ENCODE measurements at places on chromosomes 12 and 14.

DNA sequence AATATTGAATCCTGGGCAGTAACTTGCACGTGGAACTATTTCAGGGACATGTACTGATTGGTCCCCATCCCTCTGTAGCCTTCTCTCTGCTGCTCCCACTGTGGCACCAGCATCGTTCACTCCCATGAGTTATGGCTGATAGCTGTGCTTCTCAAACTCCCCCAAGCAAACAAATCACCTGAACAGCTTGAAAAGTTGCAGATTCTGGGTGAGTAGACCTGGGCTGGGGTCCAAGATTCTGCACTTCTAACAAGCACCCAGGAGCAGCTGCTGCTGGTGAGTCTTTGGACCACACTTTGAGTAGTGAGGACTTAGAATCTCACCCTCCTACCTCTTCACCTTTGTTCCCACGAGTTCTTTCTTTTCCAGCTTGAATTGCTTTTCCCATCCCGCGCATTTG lies 49.4 kb upstream of the ZFP36L1 start:
- no peak for DNase-seq

GRCh38 chr14:28102814-28103213 lies 663.8 kb upstream of the FOXG1 start:
- no peak for DNase-seq

DNA sequence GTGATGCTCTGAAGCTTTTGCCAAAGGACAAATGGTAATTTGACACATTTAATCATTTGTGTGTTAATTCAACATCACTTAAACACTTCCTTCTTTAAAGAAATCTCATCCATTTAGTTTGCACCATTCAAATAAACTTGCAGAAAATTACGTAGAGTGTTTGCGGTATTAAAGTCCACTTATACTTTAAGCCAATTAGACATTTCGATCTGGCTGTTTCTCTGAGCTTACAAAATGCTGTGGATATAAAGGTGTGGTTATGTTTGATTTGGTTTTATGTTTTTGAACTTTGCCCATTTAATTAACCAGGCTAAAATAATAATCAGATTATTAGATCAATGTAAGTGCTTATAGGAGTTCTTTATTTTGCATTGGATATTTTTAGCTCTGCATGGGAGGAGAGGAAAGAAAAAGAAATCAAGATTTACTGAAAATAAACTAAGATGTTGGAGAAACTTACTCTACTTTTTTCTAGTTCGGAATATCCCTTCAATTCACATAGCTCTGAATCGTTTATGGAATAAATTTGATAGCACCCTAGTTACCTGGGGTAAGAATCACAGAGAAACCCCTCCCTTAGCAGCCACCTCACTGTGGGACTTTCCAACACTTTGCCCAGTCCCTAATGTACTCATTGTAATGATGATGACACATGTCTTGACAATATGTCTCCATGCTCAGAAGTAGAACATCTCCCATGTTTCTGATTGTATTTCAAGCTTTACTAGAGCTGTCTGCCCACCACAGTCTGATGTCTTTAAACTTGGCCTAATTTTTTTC lies 268.0 kb downstream of the BTG1 start:
- peak; percentile 7 for DNase-seq

- DNase-seq = no peak
These were observed 4.3 kb downstream of the SLC2A14 start for GRCh38 chr12:7868391-7868790.

GRCh38 chr12:13362260-13362841 lies 165.8 kb downstream of the EMP1 start:
- DNase-seq = peak; percentile 47

DNA sequence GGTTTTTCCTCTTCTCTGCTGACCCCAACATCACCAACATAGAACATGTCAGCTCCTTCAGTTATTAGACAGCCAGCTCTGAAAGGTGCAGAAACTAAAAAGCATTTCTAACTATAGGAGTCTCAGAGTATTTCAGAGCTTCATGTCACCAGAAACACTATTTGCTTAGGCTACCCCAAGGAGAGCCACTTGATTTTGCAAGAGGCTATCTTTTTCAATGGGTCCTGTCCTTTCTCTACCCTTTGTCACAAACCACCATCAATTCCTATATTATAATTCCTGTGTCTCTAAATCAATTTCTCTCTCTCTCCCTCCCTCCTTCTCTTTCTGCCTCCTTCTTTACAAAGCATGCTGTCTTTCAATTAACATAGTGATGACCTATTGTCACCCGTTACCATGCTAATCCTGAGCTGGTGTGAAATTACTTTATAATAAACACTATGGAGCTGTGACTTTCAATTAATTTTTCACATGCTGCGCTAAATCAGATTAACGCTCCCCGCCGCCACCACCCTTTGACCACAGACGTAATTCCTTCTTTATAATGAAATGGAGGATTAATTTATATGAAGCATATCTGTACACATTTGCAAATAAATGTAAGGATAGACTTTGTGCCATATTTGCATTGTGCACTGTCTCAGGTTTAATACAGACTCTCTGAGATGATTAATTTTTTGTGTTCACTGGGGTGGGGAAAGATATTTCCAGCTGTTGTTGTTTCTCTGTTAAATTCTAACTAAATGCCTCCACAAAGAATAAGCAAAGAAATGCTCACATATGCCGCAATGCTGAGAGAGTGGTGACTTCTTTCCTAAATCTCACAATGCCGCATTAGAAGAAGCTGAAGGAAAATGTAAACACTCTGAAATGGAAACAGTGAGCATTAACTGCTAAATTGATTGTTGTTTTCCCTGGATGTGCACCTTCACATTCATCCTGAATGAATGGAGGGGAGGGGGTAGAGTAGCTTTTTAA lies 418.6 kb downstream of the PDZRN4 start:
- no peak for DNase-seq

DNA sequence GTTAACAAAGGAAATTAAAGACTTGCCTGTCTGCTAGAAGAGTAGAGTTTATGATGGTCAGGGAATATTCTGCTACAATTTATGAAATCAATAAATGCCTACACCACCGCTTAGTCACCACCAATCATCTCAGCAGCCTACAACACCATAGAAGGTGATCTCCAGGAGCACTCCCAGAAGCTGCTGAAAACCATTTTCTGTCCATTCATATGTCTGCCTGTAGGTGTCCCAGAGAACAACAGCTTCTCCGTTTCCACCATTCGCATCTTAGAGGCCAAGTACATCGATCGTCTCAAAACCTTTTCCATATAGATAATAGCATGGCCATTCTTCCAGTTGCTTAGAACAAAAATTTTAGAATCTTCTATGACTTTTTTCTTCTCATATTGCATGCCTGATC lies 303.4 kb downstream of the KCNC2 start:
- no peak for DNase-seq

GRCh38 chr12:16692099-16692498 lies 86.1 kb upstream of the LMO3 start:
- no peak for DNase-seq

GRCh38 chr12:48183091-48183875 lies at the start of gene CCDC184:
Gene CCDC184 (plus strand): TSS chr12:48183644. CDS start chr12:48184123, 479 bp downstream.
- no peak for DNase-seq

DNA sequence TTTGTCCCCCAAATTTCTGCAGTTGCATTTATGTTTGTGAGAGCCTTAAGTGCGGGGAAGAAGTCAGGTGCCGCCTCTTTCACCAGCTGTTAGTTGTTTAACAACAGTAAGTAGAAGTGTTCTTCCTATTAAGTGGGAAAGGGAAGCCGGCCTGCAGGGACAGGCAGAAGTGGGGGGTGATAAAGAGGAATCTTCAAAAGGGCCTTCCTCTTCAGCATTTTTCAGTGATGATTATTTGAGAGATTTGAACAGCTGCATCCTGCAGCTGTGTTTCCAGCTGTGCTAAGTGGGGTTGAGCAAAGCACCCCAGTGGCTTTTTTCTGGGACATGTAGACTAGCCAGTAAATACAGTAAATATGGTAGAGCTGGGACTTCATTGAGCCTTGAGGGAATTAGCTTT lies 32.1 kb upstream of the SLC38A1 start:
- DNase-seq = no peak

DNA sequence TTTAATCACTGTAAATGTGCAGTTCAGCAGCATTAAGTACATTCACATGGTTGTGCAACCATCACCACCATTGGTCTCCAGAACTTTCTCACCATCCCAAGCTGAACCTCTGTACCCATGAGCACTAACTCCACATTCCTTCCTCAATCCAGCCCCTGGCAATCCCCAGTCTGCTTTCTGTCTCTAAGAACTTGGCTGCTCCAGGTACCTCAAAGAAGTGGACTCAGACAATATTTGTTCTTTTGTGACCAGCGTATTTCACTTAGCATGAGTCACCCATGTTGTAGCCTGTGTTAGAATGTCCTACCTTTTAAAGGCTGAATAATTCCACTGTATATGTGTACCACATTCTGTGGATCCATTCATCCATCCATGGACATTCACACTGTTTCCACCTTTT lies 64.6 kb downstream of the SLC24A4 start:
- no peak for DNase-seq

DNA sequence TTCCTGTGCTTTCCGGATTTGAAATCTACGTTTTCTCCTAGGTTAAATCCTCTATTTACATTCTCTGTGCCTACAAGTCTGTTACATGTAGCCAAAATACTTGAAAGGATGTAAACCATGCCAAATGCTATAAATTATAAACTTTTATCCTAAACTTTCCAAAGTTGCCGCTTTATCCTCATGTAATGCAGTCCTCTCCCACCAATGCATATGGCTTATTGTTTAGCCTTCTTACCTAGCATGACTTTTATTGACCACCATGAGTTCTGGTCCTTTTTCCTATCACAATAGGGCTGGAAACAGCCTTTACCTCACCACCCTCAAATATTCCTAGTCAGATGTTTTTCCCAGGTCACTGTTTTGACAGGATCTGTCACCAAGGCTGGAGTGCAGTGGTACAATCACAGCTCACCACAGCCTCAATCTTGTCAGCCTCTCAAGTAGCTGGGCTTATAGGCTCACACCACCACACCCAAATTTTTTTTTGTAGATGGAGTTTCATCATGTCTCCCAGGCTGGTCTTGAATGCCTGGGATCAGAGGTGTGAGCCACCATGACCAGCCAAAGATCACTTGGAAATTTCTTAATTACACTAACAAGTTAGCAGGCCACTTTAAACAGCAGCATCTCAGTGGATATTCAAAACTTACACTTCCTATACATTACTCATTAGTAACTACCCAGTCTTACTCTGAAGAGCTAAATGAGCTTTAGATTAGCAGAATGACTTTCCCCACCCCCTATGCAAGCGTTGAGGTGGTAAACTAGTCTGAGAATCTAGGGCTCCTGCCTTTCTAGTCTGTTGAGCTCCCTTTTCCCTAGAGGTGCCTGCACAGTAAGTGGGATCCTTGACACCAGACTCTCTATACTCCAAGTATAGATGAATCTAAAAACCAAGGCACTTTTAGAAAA lies 4.1 kb downstream of the TUBA1B start:
- DNase-seq = no peak

DNA sequence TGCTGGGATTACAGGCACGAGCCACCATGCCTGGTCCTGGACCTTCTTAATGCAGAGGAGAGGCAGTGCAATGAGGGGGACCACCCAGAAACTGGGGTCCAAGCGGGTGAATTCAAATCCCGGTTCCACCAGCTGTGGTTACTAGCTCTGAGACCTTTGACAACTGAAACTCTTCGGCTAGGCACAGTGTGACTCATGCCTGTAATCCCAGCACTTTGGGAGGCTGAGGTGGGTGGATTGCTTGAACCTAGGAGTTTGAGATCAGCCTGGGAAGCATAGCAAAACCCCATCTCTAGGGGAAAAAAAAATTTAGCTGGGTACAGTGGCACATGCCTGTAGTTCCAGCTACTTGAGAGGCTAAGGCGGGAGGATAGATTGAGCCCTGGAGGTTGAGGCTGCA lies 5.0 kb upstream of the CD4 start:
- DNase-seq = no peak

DNA sequence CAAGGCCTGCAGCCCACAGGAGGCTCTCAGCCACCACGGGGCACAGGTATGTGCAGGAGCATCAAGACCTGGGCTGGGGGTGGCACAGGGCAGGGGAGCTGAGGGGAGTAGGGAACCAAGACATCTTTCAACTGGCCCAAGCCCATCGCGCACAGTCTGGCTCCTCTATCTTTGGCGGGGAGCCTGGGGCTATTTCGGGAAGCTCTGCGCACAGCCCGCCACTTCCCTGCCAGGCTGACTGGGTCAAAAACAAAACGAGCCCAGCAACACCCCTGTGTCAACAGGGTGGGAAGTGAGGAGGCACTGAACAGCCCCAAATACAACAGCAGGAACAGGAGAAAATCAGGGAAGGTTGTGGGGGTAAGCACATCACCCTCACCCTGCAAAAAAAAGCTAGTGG lies 83.9 kb downstream of the ARL6IP4 start:
- no peak for DNase-seq

GRCh38 chr14:99185436-99186068 lies 86.4 kb downstream of the BCL11B start:
- no peak for DNase-seq

DNA sequence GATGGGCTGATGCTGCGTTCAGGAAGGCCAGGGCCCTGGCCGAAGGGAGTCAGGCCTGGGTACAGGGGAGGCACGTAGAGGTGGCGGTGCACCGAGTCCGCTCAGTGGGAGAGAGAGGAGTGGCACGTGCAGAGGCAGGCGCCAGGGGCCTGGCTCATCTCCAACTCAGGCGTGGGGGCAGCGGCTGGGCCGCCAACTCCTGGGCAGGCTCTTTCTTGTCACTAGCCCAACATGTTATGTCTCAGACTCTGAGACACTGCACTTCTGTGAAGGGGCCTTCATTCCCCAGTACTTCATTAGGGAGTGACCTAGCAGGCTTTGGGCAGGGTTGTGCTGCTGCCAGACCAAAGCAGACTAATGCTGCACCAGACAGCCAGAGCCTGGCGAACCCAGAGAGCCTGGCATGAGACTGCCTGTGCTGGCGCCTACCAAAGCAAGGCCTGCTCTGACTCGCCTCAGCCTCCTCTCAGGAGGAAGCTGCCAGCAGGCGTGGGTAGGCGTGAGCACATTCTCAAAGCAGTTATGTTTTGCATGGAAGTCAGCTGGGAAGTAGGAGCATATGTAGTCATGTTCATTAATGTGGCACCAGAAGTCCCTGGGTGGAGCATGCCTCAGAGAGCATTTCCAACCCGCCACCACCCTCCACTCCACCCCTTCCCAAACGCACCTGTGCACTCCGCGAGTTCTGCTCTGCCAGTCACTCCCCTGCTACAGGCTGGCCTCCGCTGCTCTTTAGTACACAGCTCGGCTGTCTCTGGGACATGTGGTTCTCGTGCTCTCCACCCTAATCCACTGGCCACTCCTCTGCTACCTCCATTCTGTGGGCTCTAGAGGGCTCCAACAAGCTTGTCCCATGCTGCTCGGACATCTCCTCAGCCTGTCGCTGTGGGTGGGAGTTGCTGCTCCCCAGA lies 9.7 kb downstream of the CKB start:
- DNase-seq = no peak

GRCh38 chr12:11433664-11434063 lies 38.3 kb upstream of the PRB2 start:
- no peak for DNase-seq

DNA sequence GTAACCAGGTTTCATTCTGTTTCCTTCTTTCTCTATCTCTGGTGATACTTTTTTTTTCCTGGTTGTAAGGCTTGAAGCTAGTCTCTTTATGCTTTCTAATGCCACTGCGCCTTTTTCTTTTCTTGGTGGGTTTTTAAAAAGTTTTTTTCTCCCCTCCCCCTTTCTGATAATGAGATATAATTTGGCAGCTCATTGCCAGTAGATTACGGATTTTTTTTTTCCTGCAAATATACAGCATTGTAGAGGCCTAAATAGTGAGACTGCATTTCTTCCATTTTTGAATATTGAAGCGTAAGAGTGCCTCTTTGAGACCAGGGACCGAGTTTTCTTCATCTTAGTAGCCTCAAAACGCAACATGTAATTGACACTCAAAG lies 1.1 kb downstream of the PAPOLA start:
- DNase-seq = no peak

GRCh38 chr12:104909761-104910160 lies 48.3 kb downstream of the SLC41A2 start:
- no peak for DNase-seq

GRCh38 chr14:73879027-73879426 lies 7.6 kb upstream of the ZNF410 start:
- no peak for DNase-seq

All from stimulated activated CD4-positive, alpha-beta T cell treated with anti-CD3 and anti-CD28 coated beads, Interleukin-4, amount 100 ng/mL, for 48 hours (primary cell).